ENCODE measurements at places on chromosomes 3 and 15.
A peak's percentile ranks its signal among the peaks of the same experiment; 100 is the strongest.

DNA sequence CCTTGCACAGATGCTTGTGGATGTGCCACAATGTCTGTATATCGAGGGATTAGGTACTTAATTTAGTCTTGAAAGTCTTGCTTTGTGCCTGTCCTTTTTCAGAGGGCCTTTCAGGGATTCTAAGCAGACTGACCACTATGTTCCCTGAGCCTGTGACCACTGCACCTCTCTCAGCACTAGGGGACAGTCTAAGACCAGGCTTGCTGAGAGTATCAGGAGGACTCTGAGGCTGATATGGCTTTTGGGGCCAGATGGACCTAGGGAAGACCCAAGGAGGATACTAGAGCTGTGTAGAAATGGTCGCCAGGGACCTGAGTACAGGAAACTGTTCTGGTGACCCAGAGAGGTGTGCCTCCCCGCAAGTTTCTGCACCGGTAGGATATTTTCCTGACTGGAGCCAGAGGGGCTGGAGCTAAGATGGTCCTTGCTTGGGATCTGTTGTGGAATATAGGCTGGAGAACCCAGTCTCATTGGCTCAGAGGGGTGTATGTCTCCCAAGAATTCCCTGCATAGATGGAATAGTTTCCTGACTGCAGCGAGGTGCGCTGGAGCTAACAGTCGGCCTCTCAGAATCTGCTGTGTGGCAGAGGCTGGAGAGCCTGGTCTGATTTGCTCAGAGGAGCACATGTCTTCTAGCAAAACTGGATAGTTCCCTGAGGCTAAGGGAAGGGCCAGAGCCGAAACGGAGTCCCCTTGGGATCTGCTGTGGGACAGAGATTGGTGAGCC lies 213.2 kb upstream of the DCBLD2 start:
- peak; percentile 25 for DNase-seq

DNA sequence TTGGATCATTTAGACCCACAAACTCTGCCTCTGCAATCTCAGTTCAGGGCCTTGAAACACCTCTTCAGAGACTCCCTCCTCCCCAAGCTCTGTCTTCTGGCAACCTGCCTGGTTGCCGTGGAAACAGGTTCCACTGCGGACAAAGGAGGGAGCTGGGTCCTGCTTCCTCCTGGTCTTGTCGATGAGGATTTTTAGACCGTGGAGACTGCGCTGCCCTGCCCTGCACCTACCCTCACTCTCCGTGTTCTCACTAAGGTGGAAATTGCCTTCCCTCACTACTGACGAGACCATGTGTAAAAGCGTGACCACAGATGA lies at the start of gene RTP1:
RTP1 (plus strand) TSS at position 152 of the 315 bp plus-strand sequence; CDS start at position 182, 30 bp downstream.
- DNase-seq = no peak

DNA sequence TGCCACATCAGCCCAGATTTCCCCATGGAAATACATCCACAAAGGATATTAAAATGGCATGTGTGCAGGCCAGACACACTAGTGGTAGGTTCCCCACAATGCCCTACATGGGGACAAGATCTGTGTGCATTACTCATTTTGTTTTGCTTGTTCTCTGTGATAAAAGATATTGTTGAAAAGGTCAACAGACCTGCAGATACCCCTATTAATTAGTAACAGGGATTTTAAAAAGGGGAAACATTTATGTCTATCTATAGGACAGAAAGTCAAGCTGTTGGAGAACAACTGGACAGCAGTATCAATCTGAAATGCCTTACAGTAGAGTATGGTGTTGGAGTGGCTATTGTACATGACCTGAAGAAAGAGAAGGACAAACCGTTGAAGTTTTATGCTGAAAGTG lies 596.0 kb upstream of the GRM7 start:
- DNase-seq = no peak

DNA sequence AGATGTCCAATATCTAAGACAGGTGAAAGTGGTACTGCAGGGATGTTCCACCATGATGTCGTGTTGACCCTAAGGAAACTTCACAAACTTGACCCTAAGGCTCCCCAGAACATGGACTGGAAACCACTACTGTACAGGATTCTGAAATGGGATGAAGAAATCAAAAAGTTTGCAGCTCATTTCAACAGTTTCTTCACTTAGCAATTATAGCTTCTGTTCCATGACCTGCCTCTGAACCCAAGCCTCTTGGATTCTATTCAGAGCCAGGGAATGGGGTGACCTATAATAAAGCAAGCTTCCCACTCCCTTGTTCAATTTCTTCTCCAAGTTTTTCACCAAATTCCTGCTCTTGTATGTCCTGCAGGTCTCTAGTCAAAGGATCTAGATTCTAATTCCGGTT lies 40.7 kb downstream of the DUT start:
- no peak for DNase-seq

- DNase-seq = no peak
Observed at GRCh38 chr15:56366211-56366610, 985 bp downstream of the TEX9 start.

DNA sequence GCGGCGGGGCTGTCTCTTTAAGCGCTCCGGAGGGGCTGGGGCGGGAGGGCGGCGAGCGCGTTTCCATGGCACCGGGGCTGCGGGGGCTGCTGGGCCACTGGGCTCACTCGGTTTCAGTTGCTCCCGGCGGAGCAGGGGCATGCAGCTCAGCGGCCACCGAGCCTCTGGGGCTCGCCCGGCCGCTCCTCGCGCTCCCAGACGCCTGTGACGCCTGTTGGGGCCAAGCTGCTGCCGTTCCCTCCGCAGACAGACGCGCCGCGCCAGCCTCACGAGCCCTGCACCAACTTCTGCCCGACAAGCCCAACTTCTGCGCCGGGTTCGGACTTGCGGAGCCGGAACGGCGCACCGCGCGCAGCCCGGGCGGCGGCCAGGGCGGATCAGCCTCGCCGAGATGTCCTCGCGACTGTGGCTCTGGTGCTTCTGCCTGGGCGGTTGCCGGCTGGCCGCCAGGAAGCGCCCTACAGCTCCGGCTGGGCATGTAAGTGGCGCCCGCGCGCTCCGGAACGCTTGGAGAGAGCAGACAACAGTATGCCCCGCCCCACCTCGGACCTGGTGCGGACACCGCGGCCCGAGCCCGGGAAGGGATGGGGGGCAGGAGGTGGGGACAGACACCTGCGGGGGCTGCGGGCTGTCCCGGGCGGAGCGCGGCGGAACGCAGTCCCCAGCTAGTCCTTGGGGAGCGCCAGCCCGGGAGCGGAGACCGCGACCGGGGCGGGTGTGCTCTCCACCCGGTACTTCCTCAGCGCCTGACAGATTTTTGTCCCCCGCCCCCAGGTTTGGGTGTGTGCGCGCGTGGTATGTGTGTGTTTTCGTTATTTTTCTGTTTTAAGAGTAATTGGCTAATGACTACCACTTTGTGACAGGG lies 154.1 kb upstream of the GOLIM4 start:
- peak; percentile 58 for DNase-seq

DNA sequence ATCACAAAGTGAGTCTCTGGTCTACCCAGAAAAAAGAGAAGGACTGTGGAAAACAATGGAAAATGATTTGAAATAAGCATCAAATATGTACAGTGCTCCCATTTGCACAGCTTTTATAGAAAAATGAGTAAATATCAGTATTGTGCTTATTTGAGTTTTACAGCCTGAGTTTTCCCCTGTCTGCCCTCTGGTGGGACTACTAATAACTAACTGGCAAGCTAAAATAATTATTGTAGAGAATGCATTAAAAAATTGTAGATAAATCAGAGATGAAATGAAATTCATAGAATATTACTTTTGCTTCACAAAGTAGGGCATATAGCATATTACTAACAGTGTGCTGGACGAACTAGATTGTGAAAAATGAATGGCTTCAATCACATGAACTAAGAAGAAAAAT lies 287.1 kb downstream of the NAALADL2 start:
- DNase-seq = no peak

DNA sequence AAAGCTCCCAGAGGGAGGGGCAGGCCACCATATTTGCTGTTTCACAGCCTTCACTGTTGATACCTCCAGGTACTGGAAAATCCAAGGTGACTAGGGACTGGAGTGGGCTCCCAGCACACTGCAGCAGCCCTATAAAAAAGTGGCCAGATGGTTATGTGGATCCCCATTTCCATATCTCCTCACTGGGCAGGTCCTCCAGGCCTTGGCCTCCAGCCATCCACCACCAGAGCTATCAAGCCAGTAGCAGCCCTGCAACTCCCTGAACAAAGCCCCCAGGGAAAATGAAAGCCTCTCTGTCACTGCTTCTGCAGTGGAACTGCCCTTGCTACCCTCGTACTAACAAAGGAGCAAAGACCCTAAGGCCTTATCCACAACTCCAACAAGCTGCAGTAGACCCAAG lies 58.4 kb downstream of the ILDR1 start:
- no peak for DNase-seq

GRCh38 chr3:122198966-122199365 lies 15.5 kb downstream of the CASR start:
- DNase-seq = no peak
